ENCODE measurements at places on chromosomes 1 and 21.

DNA sequence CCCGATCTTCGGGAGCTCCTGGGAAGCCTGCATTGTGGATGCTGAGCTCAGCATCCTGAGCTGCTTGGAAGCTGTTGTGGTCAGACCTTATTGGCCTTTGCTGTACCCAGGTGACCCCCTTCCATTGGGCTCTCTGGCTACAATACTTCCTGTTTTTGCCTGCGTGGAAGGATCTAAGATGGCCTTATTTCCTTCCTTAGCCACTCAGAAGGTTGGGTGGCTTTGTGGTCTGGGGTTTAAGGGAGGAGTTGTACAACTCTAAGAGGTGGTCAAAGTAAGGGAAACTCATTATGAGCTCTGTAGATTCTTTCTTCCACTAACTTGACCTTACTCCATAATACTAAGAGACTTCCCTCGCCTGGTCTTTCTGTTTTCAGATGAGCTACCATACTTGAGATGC lies 17.7 kb downstream of the PFKFB2 start:
- DNase-seq, result no peak

GRCh38 chr1:57411262-57411661 lies 12.6 kb downstream of the DAB1 start:
- no peak for DNase-seq

DNA sequence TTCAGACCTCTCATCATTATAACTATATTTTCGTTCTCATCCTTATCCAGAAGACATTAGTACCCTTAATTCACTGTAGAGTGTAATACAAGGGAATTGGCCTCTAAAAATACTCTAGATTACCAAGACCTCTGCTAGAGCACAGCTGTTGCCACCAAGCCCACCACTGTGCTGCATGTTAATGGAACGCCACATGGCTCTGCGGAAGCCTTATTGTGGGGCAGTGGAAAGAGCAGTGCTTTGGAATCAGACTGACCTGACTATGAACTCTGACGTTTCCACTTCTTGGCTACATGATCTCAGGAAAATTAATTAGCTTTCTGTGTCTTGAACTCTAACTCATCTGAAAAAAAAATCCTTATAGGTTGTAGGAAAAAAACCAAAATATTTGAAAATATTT lies 222.1 kb downstream of the LMX1A start:
- DNase-seq, result no peak

- no peak for DNase-seq
Measured at GRCh38 chr1:56433056-56433577, 146.2 kb downstream of the PLPP3 start.

- DNase-seq, result no peak
Measured at GRCh38 chr1:85952460-85952859, 204.1 kb downstream of the COL24A1 start.

DNA sequence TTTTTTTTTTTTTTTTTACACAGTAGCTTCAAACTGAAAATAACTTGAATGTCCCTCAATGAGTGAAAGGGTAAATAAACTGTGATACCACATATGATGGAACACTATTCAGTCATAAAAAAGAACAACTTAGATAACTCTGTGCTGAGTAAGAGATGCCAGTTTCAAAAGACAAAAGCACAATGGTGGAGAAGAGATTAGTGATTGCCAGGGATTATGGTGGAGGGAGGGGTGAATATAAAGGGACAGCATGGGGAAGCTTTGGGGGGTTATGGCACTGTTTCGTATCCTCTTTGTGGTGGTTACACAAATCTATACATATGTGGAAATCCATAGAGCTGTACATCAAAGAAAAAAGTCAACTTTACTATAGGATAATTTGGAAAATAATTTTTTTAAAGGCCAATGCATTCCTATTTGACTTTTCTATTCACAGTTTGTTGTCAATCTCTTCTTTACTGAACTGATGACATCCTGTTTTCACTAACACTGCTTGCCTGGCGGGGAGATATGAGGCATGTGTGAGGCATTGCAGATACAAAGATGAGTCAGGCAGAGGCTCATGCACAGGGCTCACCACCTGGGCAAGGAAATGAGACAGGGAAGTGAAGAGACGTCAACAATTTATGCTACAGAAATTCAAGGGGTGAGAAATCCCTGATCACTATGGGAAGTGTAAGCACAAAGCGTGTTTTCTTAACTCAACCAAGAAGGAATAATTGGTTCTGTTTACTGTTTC lies 302.7 kb downstream of the DUSP10 start:
- no peak for DNase-seq

DNA sequence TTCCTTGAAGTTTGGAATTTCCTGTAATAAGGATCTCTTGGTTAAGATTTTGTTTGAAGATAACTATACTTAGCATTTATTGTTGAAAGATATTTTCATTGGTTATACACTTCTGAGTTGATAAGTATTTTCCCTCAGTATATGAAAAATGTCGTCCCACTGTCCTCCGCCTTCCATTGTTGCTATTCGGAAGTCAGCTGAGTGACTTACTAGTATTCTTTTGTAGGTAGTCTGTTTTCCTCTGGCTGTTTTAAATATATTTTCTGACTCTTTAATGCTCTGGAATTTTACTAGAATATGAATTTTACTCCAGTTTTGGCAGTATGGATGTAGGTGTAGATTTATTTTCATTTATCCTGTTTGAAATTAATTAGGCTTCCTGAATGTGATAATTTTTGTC lies 498.7 kb upstream of the NFIA start:
- DNase-seq, result no peak
